Fibroblast of the aortic adventitia (primary cell): ENCODE measurements at places on chromosomes 11 and 22. TPM values are rescaled to one million over a fixed set of nuclear protein-coding genes. Genes with fewer than 3 reads are reported as not detected.

The PATZ1 gene
- total RNA-seq: 14.3 and 16.1 TPM in 2 replicates

The SERPING1 gene
- total RNA-seq: 64.9 and 77.0 TPM in 2 replicates

The PTGDR2 gene
- total RNA-seq: not detected in 2 replicates

The CXCR5 gene
- total RNA-seq: not detected in 2 replicates

The EXT2 gene
- 100 and 148 TPM in 2 replicates for total RNA-seq

The LYVE1 gene
- total RNA-seq: not detected in 2 replicates

The TRPM5 gene
- not detected in 2 replicates for total RNA-seq

The ANGPTL5 gene
- total RNA-seq: 0.09 and 0.90 TPM in 2 replicates

The OSBP2 gene
- total RNA-seq: 1.3 and 11.1 TPM in 2 replicates

The YWHAH gene
- 169 and 174 TPM in 2 replicates for total RNA-seq

The JAML gene
- not detected in 2 replicates for total RNA-seq

The POTEH gene
- total RNA-seq: not detected in 2 replicates

The PATE4 gene
- total RNA-seq: not detected in 2 replicates

The OR52E8 gene
- total RNA-seq: not detected in 2 replicates

The MRPL23 gene
- total RNA-seq: 55.2 and 84.3 TPM in 2 replicates

The KRTAP5-9 gene
- total RNA-seq: not detected in 2 replicates

The CSF2RB gene
- total RNA-seq: 0.81 and 0.98 TPM in 2 replicates

The KIF18A gene
- total RNA-seq: 0.82 and 18.2 TPM in 2 replicates

The LDHAL6A gene
- not detected in 2 replicates for total RNA-seq

The ARHGEF17 gene
- 30.3 and 70.3 TPM in 2 replicates for total RNA-seq

The C22orf31 gene
- total RNA-seq: not detected in 2 replicates

The GALR3 gene
- not detected in 2 replicates for total RNA-seq

The KLHL35 gene
- total RNA-seq: 3.0 and 3.8 TPM in 2 replicates

The FAT3 gene
- total RNA-seq: 1.7 and 2.2 TPM in 2 replicates

The TMPRSS5 gene
- 0.09 TPM in 1 of 2 replicates, not detected in the other for total RNA-seq

The PDE3B gene
- total RNA-seq: 0.82 and 2.8 TPM in 2 replicates

The OR2AG1 gene
- total RNA-seq: not detected in 2 replicates

The SHISA8 gene
- total RNA-seq: not detected in 2 replicates

The IPO7 gene
- 115 and 181 TPM in 2 replicates for total RNA-seq

The SMPD1 gene
- total RNA-seq: 44.8 and 63.9 TPM in 2 replicates

The FAM118A gene
- total RNA-seq: 18.4 and 78.0 TPM in 2 replicates

The LMNTD2 gene
- total RNA-seq: 0.36 TPM in 1 of 2 replicates, not detected in the other

The LRRN4CL gene
- 39.0 and 62.0 TPM in 2 replicates for total RNA-seq

The PRDM11 gene
- total RNA-seq: 3.4 and 5.3 TPM in 2 replicates

The OR52I2 gene
- total RNA-seq: not detected in 2 replicates

The HTR3B gene
- not detected in 2 replicates for total RNA-seq

The GPR83 gene
- total RNA-seq: not detected in 2 replicates

The ZNF215 gene
- 1.2 and 3.5 TPM in 2 replicates for total RNA-seq

The C11orf97 gene
- not detected in 2 replicates for total RNA-seq

The DNAJB7 gene
- total RNA-seq: not detected in 2 replicates

The CREB3L1 gene
- 31.6 and 37.5 TPM in 2 replicates for total RNA-seq

The SLC1A2 gene
- 10.5 and 23.6 TPM in 2 replicates for total RNA-seq

The TPH1 gene
- total RNA-seq: 0.18 and 1.2 TPM in 2 replicates

The PLET1 gene
- not detected in 2 replicates for total RNA-seq

The SLC17A6 gene
- not detected in 2 replicates for total RNA-seq

The NAV2 gene
- total RNA-seq: 6.5 and 44.6 TPM in 2 replicates

The PTPRCAP gene
- 0.41 and 0.45 TPM in 2 replicates for total RNA-seq

The APOL1 gene
- 10.3 and 29.4 TPM in 2 replicates for total RNA-seq

The PRODH gene
- total RNA-seq: 0.74 TPM in 1 of 2 replicates, not detected in the other

The PHOX2A gene
- not detected in 2 replicates for total RNA-seq

The APOA4 gene
- not detected in 2 replicates for total RNA-seq

The CFAP300 gene
- total RNA-seq: 4.1 and 12.7 TPM in 2 replicates

The TRAF6 gene
- total RNA-seq: 8.0 and 11.8 TPM in 2 replicates

The C11orf16 gene
- not detected in 2 replicates for total RNA-seq

The RAG1 gene
- total RNA-seq: 0.45 and 1.1 TPM in 2 replicates

The TMPRSS4 gene
- not detected in 2 replicates for total RNA-seq

The MEI1 gene
- 0.27 TPM in 1 of 2 replicates, not detected in the other for total RNA-seq

The ASCL2 gene
- total RNA-seq: not detected in 2 replicates

The CARNS1 gene
- total RNA-seq: 0.09 and 0.16 TPM in 2 replicates
